ENCODE measurements at places on chromosomes 2 and 18.

- DNase-seq: no peak
Observed at GRCh38 chr2:101717071-101717845, 19.8 kb downstream of the MAP4K4 start.

- no peak for DNase-seq
Observed at GRCh38 chr2:160592401-160592800, 98.8 kb upstream of the RBMS1 start.

- no peak for DNase-seq
Observed at GRCh38 chr2:88258208-88258607, 88.1 kb downstream of the THNSL2 start.

GRCh38 chr2:150125188-150125587, 362.3 kb downstream of the RND3 start:
- DNase-seq: no peak

GRCh38 chr2:12001621-12002020, 255.2 kb downstream of the LPIN1 start:
- DNase-seq: no peak

DNA sequence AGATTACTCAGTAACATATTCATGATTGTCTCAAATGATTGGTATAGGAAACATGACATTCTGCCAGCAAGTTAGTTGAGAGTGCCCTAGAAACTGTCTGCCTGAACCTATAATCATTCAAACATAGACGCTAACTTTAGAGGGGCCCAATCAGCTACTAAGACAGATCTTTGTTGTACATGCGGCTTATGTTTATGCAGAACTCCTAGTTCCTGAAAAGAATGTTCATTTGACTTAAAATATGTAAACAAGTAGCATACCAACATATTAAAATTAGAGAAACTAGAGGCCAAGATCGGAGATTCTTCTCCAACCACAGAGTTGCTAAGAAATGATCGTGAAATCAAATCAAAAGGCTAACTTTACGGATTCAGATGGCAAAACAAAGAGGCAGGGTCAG, 4.2 kb upstream of the METAP1D start:
- no peak for DNase-seq

DNA sequence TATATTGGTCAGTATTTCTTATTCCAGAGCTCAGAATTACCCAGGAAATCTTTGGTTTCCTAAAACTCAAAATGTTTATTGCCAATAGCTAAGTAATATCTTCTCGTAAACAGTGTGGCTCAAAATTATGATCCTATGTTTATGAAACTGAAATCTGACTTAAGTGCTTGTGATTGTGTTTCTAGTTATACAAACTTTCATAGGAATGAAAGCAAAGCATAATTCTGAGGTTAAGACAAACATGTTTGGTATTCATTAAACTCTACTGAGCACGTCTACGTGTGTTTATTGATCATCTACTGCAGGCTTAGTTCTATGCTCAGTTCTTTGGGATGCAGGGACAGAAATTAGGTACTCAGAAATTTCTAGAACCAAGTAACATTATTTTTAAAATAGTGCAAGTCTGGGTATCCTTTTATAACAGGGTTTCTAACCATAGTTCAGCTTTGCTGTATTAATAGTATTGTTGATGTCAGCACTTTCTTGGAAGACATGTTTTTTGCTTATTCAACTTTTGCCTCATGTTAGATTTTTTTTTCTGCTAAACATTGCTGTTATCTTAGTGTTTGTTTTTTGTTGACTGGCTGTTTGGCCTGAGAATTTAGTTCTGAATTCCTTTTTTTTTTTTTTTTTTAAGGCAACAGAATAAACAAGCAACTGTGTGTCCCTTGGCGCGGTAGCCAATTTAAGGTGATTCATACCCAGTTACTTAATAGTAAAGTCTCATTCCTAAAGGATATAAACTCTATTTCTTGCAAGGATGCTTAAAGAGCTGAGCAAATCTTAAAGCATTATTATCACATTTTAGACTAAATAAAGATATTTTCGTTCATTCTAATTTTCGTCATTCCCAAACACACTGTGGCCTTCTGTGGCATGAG, 31.3 kb downstream of the PTPRM start:
- DNase-seq: no peak

DNA sequence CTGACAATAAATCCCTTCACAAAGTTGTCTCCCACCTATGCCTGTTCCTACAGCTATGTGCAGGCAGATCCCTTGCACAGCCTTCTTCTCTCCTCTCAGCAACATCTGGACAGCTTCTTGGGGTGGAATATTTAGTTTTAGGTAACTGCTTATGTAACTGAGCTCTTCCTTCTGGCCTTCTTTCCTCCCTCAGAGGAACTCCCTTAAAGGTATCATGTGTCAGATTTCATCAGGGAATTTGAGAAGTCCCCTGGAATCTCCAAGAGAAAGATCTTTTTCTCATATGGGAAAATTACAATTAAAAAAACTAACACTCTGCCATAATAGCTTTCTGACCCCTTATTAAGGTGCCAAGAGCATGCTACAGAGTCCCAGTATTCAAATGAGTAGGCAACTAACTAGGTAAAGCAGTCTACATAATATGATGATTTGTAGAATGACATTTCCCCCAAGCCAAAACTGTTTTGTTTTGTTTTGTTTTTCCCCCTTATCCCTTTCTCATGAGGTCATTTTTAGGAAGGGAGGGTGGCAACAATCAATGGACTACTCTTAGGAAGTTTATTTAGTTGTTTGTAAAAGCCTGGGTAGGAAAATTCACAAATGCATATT, 2.4 kb downstream of the TMEM200C start:
- no peak for DNase-seq

- DNase-seq: no peak
Observed at GRCh38 chr2:130985206-130985780, 108.0 kb downstream of the FAM168B start.

GRCh38 chr2:223000872-223001796, 50.9 kb upstream of the KCNE4 start:
- no peak for DNase-seq

DNA sequence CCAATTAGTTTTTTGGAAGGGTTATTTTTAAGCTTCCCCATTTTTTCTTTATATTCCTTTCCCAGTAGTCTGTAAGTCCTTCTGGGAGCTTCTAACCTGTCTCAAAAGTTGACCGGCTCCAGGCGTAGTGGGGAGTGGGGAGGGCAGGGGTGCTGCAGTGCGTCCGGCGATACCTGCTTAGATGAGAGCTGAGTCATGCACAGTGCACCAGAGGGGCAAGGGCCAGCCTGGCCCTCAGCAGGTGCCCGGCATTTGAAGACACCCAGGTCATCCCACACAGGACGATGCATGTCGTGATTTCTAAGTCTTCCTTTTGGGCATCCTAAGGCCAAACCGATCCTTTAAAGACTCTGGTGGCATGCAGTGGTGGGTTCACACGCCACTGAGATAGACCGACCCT, 73.4 kb downstream of the TPO start:
- no peak for DNase-seq

DNA sequence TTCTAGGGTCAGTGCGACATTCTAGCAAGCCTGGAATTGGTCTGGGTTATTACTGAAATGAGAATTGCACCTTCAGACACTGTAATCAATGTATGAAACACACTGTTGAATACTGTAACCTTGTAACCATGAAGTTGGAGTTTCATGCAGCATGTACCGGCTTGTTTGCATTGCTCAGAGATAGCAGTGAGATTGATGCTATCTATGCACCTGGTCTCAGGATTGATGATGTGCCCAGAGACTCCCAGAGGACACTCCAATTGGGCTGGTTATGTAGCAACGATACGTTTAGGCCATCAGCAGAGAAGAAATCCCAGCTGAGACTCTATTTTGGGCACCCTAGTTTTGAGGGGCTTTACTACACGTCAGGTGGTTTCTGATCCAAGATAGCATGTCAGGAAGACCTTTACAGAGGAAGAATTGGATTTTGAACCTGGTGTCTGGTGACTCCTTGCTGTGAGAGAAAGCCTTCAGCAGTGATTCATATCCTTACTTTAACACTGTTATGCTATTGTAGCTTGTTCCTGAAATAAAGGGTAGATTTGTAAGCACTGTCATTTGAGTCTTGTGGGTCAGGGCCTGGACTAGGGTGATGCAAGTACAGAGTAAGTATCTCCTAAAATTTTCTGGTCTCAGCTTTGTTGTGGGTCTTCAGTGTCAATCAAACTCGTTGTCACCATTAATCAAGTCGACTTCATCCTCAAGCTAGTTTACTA, 305.1 kb upstream of the GULP1 start:
- no peak for DNase-seq

DNA sequence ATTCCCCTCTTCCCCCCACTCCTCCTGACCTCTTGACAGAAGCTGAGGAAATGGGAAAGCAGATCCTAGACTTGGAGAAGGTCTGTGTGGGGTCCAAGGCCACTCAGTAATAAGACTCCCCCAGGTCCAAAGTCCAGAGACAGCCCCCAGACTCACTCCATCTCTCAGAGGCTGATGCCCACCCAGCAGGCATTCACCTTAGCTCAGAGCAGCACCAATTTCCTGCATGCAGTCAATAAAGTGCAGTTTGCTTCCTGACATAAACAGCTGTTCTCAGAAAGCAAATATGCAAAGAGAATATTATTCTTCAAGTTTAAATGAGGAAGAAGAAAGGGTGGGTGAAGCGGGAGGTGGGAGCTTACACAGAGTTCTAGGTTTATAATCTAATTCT, 84.1 kb upstream of the RTN4 start:
- DNase-seq: no peak

DNA sequence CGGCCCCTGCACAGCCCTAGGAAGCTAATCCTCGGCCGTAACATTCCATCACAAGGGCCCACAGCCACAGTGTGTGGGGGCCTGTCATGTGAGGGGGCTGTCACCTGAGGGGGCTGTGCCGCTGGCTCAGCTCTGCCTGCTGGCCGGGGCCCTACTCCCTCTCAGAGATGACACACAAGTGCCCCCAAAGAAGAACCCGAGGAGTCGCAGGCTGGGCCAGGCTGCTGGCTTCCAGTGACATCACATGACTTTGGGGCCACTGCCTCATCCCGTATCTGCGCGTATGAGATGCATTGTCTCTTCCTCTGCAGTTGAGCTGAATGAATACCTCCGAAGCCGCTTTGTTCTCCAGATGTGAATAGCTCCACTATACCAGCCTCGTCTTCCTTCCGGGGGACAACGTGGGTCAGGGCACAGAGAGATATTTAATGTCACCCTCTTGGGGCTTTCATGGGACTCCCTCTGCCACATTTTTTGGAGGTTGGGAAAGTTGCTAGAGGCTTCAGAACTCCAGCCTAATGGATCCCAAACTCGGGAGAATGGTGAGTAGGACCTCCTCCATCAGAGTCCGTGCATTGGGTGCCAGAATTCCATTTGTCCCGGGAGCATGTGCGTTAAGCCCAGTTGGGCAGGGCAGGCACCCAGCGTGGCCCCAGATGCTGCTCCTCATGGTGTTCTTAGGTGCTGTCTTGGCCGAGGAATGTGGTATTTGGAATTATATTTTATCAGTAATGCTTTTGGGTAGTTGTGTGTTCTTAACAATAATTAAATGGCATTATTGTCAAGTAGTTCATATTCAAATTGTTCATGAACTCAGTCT, at the start of gene CNDP1:
TSS of gene CNDP1 (plus strand) at position 351 of the 820 bp plus-strand sequence. CDS start at position 519, 168 bp downstream.
- DNase-seq: no peak

DNA sequence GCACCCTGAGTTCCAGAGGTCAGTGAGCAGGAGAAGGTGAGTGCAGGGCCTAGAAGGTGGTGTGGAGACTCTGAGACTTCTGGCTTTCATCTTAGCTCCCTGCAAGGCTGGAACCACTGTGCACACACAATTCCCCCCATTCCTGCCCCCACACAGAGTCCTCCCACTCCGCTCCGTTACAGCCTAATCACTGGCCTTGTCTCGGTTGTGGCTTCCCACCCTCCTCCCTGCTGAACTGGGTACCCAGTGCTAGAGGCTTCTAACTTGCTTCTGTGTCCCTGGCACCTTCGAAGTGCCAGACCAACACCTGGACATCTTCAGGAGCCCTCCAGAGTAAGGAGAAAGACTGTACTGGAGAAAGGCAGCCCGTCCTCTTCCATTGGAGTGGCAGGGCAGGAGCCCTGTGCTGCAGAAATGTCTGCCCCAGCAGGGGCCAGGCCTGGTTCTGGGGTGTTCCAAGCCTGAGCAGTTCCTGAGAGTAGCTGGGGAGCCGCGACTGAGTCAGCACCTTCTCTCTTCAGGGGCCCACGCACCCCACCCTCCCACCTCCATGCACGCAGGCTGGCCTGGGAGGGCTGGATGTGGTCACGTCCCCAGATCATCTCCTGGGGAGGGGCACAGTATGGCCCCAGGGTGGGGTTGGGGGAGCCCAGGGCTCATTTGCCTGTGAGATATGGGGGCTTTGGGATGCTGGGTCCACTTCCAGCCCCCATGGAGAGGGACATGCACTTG, 23.4 kb downstream of the CROCC2 start:
- DNase-seq: peak; percentile 28

DNA sequence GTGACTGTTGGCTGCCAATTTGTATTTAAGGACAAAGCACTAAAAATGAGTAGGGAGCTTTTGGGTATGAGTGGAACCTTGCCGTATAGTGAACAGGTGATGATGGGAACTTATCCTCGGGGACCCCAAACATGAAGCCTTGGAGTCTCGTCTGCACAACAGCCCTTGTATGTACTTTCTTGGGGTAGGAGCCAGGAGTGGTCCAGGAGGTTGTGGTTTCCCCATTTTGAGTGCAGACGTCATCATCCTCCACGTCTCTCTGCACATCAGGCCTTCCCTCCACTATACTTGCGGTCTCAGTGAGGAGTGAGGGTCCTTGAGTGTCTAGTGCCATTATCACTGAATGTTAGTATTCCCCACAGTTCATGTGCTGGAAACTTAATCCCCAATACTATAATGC, 101.5 kb upstream of the HS6ST1 start:
- DNase-seq: no peak

DNA sequence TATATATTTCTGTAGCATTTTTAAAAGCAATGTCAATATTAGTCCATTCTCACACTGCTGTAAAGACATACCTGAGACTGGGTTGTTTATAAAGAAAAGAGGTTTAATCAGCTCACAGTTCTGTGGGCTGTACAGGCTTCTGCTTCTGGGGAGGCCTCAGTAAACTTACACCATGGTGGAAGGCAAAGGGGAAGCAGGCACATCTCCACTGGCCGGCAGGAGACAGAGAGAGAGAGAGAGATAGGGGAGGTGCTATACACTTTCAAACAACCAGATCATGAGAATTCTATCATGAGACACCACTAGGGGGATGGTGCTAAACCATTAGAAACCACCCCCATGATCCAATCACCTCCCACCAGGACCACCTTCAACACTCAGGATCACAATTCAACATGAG, 43.1 kb downstream of the CHMP3 start:
- no peak for DNase-seq

DNA sequence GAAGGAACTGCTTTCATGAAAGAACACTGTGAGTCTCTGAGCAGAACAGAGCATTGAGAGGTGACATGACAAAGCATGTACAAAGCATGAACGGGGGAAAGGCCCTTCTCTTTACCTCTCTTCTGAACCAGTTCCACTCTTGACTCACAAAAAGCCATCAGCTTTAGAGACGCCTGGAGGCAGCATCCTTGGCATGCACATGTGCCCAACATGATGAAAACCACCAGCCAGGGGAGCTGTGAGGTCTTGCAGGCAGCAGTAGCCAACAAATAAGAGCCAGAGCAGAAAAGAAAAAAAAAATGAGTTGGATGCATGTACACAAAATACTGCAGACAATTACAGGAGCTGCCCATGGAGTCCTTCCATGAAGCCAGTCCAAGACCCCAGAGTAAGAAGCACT, 95.5 kb upstream of the AGAP1 start:
- DNase-seq: no peak

GRCh38 chr2:128636802-128637147, 318.1 kb upstream of the HS6ST1 start:
- peak; percentile 29 for DNase-seq

- DNase-seq: no peak
Observed at GRCh38 chr2:31944828-31945571, 65.8 kb downstream of the MEMO1 start.

- no peak for DNase-seq
Observed at GRCh38 chr2:41870265-41870585, 177.6 kb upstream of the PKDCC start.

- DNase-seq: no peak
Observed at GRCh38 chr2:169007941-169008340, 23.2 kb downstream of the ABCB11 start.

All from liver (tissue), 10 donors.